ENCODE measurements at places on chromosomes 5 and 9.

GRCh38 chr9:19510907-19511306 is 102.1 kb downstream of the ACER2 start:
- no peak for DNase-seq

- peak; percentile 50 for DNase-seq
These were observed 10.0 kb upstream of the C5 start for GRCh38 chr9:121059998-121060636.

DNA sequence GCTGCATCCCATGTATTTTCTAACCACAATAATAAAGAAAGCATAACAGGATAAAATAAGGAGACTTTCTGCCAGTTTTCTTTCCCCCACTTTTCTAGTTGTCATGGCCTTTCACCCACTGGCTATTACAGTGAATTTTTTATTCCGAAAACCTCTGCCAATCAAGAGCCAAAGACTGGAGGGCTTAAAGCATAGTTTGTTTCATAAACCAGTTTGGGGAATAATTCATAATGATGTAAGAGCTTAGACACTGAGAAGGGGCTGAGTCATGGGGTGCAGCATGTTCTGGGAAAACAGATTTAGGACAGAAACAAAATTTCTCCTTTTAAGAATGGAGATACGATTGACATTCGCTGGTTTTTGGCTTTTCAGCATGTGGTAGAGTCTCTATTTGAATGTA is 4.4 kb upstream of the GLIPR2 start:
- DNase-seq, result no peak

GRCh38 chr5:172074896-172075295 is 68.5 kb upstream of the FBXW11 start:
- no peak for DNase-seq

DNA sequence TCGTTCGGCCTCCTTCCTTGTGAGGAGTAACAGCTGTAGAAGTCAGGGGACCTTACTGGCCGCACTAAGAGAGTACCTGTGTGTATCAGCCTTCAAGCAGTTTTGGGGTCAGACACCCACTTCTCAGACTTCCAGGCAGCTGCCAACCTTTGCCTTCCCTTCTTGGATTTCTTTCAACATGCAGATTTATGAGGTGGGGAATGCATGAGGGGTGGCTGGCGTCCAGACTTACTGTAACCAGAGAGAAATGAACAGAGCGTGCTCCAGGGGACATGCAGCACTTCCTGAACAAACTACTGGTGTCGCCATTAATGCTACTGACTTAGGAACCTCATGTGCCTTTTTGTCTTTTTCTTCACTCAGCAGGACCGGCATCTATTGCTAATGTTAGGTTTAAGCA is 46.7 kb downstream of the INSYN2B start:
- no peak for DNase-seq

DNA sequence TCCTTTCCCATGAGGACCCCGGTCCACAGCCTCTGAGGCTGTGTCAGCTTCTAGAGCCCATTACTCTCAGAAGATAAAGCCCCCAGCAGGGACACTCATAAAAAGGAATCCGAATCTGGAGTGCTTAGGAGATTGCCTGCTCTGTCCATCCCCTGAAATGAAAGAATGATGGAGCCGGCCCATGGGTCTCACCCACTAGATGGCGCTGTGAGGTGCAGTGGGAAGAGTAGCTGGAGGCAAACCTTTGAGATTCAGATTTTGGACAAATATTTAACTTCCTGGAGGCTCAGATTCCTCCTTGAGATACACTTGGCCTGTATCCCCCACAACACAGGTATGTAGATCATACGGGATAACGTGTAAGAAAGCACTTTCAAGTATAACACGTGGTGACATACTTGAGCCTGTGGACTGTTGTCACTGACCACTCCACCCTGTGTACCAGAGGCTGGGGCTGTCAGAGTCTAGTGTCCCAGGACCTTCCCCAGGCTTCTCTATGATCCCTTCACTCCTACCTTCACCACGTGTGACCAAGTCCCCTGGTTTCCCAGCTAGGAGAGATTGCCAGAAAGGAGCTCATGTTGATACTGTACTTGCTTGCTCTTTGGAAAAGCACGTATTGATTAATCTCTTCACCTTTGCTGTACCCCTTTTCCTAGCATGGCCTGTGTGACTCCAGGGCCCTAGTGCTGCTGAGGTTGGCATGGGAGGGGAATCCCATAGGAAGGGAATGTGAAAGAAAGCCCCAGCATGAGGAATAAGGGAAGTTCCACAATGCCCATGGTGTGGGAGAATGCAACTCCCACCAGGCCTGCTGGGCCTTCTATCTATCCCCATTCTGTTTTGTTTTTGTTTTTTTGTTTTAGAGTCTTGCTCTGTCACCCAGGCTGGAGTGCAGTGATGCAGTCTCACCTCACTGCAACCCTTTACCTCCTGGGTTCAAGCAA is 32.1 kb downstream of the TRMO start:
- no peak for DNase-seq

DNA sequence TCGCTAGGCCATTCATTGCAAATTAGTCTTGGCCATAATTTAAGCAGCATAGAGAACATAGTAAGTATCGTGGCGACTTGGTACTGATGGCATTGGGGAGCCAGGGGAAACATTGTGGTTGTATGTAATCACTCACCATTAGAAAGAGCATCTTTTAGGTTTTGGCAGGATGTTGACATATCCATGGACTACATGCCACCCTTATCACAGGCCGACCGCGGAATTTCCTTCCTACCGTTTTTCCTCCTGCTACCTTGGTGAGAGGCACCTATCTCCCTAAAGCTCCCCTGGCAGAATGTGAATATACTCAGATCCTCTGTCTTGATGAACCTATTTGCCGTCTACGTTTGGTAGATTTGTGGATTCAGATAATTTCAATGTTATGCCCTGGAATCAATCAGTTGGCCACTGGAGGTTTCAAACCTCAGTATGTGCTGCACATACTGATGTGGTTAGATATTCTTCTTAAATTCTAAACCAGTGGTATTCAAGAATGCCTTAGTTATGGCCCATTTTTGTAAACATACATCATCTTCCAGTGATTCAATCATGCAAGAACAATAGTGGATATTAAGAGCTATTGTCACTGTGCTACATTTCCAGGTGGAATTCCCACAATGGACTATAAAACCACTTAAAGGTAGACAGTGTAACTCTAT is 271.0 kb upstream of the HAPLN1 start:
- DNase-seq, result no peak

DNA sequence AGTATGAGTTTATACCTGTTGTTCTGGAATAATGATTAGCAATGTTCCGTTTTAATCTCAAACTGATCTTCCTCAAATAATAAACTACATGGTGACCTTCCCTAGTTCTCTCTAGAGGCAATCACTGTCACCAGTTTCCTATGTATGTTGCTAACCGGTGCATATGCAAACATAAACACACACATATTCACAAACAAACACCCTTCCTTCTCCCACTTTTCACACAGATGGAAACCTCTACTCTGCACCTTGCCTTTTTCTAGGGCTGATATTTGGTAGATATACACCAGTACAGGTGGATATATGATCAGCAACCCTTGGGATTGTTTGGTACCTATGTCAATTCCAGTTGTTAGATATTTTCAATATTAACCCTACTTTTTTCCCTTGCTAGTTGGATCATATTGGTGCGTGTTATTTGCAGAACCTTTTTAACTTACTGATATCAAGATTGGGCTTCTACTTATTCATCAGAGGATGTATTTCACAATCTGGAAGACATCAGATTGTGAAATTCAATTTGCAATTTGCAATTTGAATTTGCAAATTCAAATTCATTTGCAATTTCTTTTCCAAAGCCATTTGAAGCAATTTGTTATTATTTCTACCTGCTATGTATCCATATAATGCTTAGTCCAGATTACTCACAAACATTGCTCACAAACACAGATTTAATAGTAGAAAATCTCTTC is 12.6 kb downstream of the FYB1 start:
- DNase-seq, result no peak

- no peak for DNase-seq
These were observed 481.5 kb downstream of the NFIB start for GRCh38 chr9:13832446-13832845.

- DNase-seq, result peak; percentile 75
These were observed 116.7 kb upstream of the RETREG1 start for GRCh38 chr5:16733331-16734006.

DNA sequence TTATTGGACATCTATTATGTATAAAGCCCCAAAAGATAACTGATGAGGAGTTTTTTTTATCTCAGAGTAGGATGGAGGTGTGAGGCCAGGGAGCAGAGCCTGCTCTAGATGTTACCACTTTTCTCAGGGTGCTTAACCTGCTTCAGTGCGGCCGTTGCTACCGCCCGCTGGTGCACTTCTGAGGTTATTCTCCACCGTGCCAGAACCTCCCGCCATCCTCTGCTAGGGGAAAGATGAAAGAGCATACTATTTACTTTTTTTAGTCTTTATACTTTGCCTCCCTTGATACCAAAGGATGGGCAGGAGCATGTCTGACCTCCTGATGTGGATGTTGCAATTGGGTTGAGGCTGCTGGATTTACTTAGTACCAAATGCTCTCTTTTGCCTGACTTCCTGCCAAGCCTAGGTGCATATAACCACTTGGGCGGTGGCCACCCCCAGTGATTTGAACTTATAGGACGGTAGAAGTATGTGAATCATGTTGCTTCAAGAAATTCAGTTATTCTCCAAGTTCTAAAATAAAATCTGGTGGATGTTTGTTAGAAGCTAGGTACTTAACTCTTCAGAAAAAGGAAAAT is 71.1 kb upstream of the HSPB3 start:
- no peak for DNase-seq

- no peak for DNase-seq
These were observed 14.0 kb downstream of the FGFR4 start for GRCh38 chr5:177100714-177101121.

DNA sequence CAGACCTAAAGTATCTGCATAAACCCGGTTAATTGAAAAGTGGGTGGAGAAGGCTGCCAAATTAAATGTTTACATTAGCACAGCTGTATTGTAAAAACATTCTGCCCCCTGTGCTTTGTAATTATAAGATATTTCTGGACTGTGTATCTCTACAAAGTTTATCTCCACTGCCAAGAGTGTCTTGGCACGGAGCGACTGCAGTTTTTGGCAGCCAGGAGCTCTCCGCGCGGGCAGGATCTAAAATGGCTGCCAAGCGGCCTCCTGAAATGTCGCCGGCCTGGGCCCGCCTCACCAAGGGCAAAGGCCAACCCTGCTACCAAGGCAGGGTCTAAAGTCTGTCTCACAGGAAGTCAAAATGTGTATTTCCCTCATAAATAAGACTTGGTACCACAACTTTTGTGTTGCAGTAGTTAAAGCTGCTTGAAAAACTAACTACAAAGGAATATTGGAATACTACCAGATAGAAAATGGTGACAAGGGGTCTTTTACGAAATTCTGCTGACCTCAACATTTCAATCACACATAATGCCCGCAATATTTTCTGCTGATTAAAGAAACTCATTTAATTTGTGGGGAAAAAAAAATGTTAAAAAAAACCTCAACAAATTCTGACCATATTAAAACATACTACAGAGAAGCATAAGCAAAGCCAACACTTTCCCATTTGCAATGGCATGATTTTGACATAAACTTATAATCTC is 110.4 kb downstream of the NFIB start:
- no peak for DNase-seq

GRCh38 chr5:143641549-143642355 is 170.2 kb upstream of the HMHB1 start:
- DNase-seq, result no peak

DNA sequence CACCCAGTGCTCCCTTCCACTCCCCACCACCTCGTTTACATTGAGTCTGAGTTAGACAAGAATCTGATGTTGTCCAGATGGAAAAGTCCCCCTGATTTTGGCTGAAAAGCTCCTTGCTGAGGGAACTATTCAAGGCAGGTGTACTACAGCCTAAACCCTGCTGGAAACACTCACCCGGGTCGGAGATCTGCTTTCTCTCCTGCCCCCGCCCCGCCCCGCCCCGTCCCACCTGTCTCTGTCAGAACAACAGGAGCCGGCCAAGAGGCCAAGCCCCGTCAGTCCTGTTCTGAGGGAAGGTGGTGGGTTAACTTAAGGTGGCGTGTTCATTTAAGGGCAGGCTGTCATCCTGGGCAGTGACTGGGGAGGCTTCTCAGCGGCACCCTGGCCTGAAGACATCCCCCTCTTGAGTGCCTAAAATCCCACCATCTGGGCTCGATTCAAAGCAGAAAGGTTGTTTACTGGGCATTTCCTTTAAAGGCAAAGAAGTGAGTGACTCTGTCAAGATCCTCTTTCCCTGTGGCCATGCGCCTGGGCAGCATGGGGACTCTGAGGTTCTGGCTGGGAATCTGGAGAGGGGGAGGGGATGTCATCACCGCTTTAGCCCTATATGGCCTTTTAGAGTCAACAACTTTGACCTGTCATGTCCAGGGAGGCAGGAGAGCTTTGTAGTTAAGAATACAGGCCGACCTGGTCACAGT is 71.1 kb upstream of the NEURL1B start:
- no peak for DNase-seq

GRCh38 chr9:76462126-76462525 is 3.1 kb downstream of the GCNT1 start:
- no peak for DNase-seq

GRCh38 chr5:120564013-120564412 is 99.9 kb downstream of the PRR16 start:
- DNase-seq, result no peak

DNA sequence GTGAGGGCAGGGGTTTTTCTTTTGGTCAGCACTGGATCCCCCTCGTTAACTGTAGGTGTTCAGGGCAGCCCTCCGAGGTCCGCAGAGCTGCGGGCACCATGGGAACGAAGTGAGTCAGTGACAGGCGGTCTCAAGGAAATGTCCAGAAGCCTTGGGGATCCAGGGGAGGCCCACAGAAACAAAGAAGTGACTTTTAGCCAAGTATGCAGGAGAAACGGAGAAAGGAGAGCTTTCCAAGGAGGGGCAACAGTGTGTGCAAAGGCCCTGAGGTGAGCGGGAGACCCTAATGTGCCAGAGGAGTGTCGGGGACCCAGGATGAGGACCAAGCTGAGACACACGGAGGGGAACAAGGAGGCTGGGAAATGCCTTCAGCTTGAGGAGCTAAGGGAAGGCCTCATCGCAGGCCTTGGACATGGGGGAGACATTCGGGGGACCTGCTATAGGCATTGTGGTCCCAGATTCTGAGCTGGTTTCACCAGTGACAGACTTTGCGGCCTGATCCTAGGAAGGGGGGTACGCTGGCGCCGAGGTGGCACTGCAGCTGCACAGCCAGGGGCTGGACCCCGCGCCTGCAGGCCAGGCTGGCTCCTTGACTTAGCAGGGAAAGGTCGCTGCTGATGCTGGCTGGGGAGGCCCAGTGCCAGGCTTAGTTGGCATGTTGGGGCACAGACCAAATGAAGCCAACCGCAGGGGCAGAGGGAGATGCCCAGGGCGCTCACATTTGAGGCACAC is 3.3 kb downstream of the LTC4S start:
- no peak for DNase-seq

- DNase-seq, result no peak
These were observed 91.1 kb upstream of the RNF180 start for GRCh38 chr5:64074533-64074932.
